Stimulated activated effector memory CD8-positive, alpha-beta T cell treated with anti-CD3 and anti-CD28 coated beads, Interleukin-12 subunit alpha, Interleukin-12 subunit beta, amount 100 ng/mL, for 72 hours (primary cell): ENCODE measurements at places on chromosomes 5 and 9.

DNA sequence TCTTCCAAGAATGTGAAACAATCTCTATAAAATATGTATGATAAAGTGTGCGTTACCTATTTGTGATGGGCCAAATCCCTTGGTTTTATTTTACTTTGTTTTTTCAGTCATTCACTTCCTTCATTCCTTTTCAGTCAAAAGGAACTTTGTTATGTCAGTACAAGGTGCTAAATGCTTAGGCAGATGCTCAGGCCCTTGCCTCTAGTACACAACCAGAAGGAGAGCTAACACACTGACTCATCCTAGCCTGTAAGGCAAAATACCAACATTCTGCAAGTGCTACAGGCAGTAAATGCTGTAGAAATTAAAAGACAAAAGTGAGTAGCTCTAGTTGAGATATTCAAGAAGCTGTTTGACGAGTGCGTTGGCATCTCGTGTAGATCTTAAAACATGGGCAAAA lies 49.4 kb downstream of the TRPM6 start:
- DNase-seq = no peak

GRCh38 chr9:86867804-86868313 lies 79.4 kb downstream of the GAS1 start:
- no peak for DNase-seq

DNA sequence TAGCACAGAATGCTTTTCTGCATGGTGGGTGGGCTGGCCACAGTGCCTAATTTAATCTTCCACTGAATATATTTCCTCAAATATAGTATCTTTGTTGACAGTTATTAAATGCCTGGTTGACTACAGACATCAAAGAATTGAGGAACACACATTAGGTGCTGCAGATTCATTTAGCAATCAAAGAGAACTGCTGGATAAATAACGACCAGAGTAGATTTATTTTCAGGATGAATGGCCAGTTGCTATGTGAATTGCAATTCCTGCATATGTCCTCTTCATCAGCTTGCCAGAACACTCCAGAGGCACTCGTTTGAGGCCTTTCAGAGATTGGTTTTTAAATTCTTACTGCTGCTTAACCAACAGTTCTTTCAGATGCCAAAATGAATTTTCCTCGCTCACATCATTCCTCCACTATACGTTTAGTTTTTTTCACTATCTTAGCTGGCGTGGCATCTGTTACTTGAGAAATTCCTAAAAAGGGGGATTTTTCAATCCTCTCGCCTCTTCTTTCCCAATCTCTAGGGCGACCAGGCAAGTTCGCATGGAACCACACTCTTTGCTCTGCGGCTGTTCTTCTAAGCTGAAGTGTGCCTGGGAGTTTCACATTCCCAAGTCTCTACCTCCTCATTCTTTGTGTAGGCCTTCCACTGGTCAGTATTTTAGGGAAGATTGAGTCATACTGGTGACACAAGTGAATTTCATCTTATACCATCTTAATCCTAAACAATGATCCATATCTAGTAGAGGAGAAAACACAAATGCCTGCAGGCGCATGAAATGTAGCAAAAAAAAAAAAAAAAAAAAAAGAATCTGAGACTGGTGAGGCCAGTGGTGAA lies 237.1 kb upstream of the NMUR2 start:
- DNase-seq = no peak

DNA sequence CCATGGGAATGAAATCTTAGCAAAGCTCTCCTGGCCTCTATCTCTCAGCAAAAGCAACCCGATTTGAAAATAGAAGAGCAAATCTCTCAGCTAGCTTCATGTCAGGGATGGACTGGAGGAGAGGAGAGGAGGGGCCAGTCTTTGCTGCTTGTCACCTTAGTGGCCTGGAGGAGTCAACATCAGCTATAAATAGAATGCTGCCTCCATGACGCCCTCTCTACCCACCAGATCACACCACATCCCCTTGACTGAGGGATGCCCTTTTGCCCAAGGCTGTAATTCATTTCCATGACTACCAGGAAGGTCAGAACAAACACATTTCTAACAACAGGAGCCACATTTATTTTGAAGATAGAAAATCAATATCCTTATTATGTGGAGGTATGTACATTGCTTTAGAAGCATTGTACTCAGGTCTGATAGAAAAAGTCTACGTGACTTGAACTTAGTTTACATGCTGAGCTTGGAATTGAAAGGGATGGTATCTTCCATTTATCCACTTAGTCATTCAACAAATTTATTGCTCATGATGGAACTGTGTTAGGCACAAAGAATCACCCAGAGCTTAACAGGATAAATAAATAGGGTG lies 92.4 kb upstream of the LIFR start:
- no peak for DNase-seq

DNA sequence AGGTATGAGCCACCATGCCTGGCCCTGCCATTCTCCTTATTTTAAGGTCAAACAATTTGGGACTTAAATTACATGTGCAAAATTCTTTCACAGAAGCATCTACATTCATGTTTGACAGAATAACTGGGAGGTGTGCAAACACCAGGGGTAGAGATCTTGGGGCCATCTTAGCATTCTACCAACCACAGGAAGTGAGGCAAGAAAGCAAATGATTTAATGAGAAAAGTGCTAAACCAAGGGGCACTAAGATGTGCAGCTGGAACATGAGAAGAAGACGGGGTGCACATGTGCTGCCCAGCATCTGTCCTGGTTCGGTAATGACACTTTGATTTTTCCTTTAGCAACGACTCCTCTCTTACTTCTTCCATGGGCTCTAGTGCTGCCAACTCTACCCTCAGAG lies 1.2 kb upstream of the F12 start:
- no peak for DNase-seq

- no peak for DNase-seq
Measured at GRCh38 chr5:15388866-15389265, 111.1 kb upstream of the FBXL7 start.

DNA sequence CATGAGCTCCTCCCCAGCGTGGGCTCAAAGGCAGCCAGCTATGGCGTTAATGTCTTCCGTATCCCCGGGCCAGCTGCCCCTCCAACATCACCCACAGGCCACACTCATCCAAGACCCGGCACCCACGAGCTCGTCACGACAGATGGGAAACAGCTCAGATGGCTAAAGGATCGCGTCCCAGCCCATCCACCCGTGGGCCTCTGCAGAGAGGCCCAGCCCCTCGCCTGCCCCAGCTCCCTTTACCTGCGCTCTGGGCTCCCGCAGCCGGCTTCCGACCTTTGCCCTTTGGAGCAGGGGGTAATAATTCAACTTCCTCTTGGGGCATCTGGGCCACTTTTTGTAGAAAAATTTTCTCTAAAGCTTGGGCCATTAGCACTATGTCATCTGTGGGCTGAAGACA lies 16.5 kb downstream of the BRD3 start:
- no peak for DNase-seq

- no peak for DNase-seq
Measured at GRCh38 chr5:124859556-124860290, 113.3 kb upstream of the ZNF608 start.

DNA sequence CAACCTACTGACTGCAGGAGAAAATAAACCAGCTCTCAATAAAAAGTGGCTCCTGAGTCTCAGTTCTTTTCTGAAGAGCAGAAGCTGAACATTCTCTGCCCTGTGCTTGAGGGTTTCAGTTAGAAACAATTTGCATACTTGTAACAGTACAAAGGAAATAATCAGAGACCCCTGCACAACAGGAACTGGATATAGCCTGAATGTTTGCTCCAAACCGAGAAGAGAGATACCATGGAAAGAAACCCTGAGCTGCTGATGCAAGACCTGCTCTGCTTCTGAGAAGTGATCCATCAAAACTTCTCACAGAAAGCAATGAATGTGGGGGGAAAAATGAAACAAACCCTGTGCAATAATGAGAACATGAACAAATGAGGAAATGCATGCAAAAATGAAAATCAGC lies 592.9 kb downstream of the SEMA5A start:
- no peak for DNase-seq

GRCh38 chr5:74581988-74582365 lies 58.6 kb downstream of the ENC1 start:
- DNase-seq = no peak

DNA sequence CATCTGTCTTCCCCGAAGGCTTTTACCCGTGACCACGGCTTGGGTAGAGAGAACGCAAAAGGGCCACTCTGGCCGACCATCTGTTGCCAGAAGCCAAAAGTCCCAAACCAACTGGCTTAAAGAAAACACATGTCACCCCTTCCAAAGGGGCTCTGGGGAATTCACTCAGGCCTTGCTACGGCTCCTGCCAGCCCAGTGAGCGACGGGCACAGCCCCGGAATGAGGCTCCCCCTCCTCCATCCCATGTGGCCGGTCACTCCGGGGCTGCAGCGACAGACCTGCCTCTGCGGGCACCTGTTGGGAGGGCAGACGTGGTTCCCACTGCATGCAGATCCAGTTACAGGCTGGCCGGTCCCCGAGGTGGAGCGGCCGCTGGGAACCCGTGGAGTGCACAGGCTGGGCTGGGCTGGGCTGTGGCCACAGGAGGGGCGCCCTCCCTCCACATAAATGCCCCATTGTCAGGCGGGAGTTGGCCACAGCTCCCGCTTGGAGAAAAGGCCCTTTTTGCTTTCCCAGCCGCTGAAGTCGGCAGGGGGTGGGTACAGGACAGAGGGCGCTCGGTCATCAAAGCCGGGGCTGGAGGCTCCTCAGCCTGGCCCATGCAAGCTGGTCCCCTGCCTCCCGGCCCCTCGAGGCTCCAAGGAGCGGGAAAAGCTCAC lies 19.9 kb downstream of the NOTCH1 start:
- DNase-seq = no peak

- DNase-seq = no peak
Measured at GRCh38 chr9:92718086-92719001, 46.3 kb downstream of the BICD2 start.

GRCh38 chr5:149317281-149318048 lies 27.8 kb upstream of the GRPEL2 start:
- no peak for DNase-seq

DNA sequence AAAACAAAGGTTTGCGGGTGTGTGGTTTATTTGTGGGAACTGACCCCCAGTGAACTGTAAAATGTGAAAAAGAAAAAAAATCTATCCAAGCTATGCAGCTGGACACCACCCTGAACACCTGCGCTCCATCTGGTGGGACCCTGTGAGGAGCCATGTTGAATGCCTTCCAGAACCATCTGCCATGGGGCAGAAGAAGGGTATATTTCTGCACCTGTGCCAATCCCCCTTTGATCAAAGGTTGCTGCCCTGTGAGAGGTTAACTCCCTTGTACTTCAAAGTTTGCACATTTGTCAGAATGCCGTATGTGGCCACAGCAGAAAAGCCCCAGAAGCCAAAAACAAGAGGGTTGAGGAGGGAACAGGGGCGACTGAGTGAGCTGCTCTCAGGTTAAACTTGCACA lies 148.5 kb upstream of the ALDH1B1 start:
- peak; percentile 20 for DNase-seq

DNA sequence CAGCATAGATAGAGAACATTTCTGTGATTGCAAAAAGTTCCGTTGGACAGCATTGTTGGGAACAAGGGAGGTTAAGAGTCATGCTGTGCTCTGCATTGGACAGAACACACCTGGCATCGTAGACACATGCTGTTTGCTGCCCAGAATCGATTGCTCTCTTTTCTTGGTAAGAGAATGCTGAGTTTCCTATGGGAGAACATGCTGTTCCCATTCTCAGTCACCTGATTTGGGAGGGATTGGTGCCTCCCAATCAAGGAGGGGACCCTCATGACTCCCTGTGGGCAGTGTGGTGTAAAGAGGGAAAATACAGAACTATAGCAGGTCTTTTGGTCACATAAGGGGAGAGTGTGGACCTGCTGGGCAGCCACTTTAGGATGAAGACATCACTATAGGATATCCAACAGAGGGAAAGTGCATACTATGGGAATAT lies 555.4 kb upstream of the CLINT1 start:
- no peak for DNase-seq

DNA sequence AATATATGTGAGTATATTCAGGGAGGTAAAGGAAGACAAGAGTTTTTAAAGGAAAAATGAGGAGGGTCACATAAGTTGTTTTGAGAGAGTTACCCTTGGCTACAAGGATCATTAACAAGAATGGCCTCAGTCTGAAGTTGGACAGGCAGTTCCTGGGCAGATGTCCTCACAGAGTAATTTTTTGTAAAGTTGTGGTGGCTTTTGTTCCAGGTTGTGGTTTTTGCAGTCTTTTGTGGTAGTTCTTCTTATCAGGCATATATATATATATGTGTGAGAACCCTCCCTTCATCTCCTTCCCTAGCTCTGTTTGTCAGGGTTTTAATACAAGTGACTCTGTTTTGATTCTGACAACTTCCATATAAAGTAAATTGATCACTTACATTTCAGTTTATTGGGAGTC lies 60.0 kb downstream of the CSNK1G3 start:
- DNase-seq = no peak

- DNase-seq = no peak
Measured at GRCh38 chr5:34016222-34016621, 8.4 kb upstream of the AMACR start.

- DNase-seq = no peak
Measured at GRCh38 chr5:68214482-68215207, 911 bp upstream of the PIK3R1 start.

DNA sequence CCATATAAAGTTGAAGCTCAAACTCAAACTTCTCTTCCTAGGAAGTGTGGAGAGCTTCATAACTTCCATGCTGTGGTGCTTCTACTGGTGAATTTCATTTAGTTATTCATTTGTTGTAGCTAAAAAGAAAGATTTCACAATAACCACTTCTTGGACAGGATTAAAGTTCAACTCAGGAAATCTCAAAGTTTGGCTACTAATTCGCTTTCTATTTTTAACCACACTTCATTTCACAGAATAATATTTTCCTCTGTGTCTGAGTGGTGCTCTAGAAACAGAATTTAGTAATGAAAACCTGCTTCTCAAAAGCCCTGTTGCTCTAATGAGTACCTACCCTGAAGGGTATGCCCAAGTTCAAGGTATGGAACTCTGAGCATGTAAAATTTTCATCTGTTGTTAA lies 73.9 kb downstream of the ACTBL2 start:
- no peak for DNase-seq

GRCh38 chr9:126805554-126806262 lies 868 bp downstream of the ZBTB43 start:
- peak; percentile 58 for DNase-seq

DNA sequence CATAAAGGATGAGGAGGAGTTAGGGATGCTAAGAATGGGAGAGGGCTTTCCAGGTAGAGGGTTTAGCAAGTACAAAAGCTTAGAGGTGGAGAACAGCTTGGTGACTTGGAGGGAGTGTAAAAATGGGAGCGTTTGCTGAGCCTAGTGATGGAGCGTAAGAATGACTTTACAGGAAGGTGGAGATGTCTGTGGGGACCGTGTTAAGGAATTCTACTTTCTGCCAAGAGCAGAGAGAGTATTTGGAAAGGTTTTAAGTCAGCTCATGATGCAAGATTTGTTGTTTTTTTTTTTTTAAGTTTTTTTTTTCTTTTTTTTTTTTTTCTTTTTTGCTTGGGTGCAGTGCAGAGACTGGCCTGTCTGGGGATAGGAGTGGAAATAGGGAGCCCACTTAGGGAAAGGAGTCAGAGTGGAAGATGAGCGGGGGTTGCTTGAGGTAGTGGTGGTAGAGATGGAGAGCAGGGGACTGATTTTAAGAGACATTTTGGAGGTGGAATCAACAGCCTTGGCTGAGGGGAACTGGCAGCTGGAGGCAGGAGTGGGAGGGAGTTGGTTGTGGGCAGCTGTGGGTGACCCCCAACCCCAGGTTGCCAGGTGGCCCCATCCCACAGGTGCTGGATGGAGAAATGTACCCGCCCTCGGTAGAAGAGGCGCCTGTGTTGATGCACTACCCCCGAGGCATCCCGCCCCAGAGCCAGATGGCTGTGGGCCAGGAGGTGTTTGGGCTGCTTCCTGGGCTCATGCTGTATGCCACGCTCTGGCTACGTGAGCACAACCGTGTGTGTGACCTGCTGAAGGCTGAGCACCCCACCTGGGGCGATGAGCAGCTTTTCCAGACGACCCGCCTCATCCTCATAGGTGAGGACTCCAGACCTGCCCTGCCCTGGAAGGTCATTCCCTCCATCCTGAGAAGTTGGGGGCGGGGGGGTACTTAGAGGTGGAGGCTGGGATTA lies 12.4 kb downstream of the PTGS1 start:
- no peak for DNase-seq
